ENCODE measurements at places on chromosomes 16 and 17.

GRCh38 chr16:55642611-55643010 is 13.2 kb upstream of the SLC6A2 start:
- no peak for DNase-seq

GRCh38 chr17:60354223-60354622 is 37.7 kb downstream of the USP32 start:
- DNase-seq, result no peak

GRCh38 chr17:16916557-16916920 is 55.4 kb downstream of the TNFRSF13B start:
- DNase-seq, result no peak

DNA sequence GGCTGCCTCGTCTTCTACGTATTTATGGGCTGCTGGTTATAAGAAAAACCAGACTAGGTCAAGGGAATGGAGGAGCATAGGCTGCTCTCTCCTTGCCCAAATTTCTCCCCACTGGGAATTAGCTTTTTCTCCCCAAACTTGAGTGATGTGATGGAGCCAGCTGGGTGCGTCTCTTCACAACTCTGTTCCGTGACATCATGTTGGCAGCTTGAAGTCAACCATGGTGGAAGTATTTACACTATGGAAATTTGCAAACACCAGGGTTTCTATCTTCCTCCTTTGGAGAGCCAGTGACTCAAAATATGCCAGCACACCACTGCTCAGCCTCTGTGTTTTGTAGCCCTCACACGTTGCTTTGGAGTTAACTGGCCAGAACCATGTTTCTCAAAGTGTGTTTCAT is 78.1 kb downstream of the OR1D5 start:
- DNase-seq, result no peak

GRCh38 chr17:20987511-20987910 is 55.3 kb downstream of the USP22 start:
- DNase-seq, result no peak

- DNase-seq, result no peak
These were observed 9.5 kb upstream of the UNK start for GRCh38 chr17:75774991-75775668.

DNA sequence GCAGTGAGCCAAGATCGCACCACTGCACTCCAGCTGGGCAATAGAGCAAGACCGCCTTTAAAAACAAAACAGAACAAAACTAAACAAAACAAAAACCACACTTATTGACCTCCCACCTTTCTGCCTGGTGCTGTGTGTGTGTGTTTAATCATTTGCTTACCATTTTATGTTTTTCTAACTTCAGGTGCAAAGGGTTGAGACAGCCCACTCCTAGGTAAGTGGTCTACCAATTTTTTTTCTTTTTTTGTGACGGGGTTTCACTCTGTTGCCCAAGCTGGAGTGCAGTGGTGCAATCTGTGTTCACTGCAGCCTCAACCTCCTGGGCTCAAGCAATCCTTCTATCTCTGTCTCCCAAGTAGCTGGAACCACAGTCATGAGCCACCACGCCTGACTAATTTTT is 65.8 kb downstream of the SALL1 start:
- DNase-seq, result no peak

- DNase-seq, result no peak
These were observed 158.6 kb downstream of the C16orf78 start for GRCh38 chr16:49531931-49532840.

GRCh38 chr17:63506627-63507026 is 16.5 kb upstream of the KCNH6 start:
- no peak for DNase-seq

DNA sequence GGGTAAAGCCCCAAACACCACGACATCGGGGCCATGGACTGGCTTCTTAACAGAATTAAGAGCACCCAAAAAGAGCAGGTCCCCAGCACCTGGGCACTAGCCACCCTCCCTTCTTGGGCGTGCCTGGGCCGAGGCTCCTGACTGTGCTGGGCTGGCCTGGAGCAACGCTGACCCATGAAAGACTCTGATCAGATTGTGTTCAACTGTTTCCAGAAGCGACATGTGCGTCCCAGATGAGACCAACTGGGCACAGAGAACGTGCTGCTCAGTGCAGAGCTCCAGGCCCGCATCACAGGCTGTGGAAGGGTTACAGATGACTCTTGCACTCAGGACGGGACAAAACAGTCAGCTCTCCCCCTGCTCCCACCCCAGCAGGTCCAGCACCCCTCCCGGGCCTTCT is 100.7 kb downstream of the KCNJ12 start:
- DNase-seq, result no peak

DNA sequence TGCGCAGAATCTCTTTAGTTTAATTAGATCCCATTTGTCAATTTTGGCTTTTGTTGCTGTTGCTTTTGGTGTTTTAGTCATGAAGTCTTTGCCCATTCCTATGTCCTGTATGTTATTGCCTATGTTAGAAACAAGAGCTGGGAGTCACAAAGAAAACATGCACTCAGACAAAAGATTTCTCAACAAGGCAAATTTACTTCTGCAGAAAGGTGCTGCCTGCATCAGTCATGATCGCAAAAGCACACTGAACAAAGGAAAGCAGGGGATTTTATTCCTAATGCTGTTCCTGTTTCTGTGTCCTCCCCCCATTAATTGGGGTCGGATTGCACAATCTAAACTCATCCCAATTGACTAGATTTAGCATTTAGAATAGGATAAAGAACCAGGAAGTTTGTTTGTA is 55.9 kb downstream of the ATF7IP2 start:
- no peak for DNase-seq

- no peak for DNase-seq
These were observed 24.2 kb downstream of the MRM3 start for GRCh38 chr17:806346-806745.

All from DND-41 (cell line).